ENCODE measurements at places on chromosomes 2 and 18.

DNA sequence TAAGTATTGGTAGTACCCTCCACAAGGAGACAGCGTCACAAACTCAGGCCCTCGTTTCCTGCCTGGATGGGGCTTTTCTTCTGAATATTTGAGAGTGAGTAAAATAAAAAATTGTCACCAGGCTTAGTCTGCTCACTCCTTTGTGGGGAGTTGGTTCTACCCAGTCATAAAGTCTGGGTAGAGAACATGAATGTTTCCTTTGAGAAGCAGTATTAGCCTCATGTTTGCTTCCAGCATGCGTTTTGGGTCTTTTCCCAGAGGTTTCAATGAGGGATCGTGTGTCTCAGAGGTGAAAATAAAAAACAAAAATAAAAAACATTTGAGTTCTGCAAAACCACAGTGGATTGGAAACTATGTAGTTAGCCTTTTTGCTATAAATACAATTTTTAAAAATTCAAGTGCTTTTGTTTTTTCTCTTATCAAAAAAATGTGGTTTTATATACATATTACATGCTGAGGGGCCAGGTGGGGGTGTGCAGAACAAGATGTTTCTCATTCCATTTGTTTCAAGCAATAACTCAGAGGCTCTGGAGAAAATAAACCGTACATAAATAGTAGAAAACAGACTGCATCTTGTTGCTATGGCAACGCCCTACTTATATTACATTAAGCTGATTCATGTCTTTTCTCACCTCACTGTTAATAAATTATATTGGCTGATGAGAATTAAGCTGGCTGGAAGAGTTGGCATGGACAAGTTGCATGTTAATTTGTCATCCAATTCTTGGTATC is 225.4 kb upstream of the FBXO11 start:
- no peak for DNase-seq

GRCh38 chr2:197293252-197294007 is 17.1 kb downstream of the ANKRD44 start:
- no peak for DNase-seq

DNA sequence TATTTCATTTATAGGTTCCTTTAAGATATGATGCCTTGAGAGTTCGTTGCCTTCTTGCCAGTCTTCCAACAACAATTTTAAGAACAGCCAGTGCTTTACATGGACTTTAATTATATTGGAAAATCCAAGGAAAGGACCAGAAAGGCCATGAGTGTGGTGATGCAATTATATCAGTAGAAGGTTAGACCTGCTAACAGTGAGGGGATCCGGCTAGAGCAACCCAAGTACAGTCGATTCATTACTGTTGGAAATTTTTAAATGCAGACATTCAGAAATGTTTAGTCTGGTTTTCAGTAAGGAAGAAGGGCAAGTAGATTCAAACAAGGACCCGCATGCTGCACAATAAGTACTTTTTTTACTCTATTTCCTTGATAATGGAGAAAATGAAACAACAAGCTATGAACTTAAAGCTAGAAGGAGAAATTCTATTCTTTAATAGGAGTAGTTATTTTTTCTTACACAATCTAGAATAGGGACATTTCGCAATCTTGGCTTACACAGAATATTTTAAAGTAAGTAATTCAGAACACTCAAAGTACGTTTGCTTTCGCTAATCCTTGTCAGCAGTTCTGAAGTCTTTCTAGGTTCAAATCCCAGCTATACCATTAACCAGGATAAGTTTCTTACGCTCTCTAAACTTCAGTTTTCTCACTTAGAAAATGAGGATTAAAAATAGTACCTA is 405.5 kb downstream of the MEIS1 start:
- no peak for DNase-seq

DNA sequence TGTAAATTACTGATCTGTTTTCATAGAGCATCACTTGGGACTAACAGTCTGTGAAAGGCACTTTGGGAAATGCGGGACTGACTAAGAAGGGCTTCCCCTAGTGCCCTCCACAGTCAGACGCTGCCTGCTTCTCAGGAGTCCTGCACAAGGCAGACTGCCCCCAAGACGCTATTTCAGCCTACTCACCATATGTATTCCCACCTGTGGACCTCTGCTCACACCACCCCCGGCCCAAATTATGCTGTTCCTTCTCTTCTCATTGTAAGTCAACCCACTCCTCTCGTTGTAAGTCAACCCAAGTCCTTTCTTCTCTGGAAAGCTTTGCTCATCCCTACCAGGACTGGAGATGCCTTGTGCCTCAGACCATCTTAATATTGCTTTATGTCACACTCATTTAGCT is 175.3 kb downstream of the GFPT1 start:
- no peak for DNase-seq

GRCh38 chr2:98830571-98831145 is 99.7 kb upstream of the MGAT4A start:
- DNase-seq: no peak

DNA sequence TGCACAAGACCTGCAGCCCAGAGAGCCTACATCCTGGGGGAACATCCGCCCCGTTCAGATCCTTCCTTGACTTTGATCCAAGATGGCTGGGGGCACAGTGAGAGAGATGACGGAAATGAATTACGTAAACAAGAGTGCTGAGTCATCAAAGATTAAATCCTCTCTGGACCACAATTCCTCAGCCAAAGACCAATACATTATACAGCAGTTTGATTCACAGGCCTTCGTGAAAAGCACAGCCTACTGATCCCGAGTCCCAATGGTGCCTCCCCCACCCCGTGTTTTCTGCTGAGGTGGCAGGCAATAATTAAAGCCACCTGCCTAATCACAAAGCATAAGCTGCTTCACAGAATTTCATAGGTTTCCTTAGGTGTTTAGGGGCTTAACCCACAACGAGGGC is 43.0 kb downstream of the MYO5B start:
- DNase-seq: no peak

DNA sequence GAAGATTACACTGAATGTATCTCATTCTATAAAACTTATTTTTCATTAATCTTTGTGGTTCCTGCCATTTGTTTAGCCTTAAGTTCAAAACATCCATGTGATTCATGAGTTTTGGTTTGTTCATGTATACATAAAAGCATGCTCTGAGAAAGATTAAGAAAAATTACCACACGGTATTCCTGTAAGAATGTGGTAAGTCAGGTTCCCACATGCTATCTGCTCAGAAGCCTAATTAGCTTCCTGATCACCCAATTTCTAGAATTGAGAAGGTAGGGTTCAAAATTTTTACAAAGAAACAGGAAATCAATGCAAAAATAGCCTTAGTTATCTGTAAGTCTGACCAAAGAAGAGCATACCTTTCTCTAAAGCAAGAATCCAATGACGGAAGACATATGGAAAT is 241.6 kb upstream of the VRK2 start:
- no peak for DNase-seq

GRCh38 chr2:50385349-50385748 is 646.6 kb downstream of the NRXN1 start:
- DNase-seq: no peak

DNA sequence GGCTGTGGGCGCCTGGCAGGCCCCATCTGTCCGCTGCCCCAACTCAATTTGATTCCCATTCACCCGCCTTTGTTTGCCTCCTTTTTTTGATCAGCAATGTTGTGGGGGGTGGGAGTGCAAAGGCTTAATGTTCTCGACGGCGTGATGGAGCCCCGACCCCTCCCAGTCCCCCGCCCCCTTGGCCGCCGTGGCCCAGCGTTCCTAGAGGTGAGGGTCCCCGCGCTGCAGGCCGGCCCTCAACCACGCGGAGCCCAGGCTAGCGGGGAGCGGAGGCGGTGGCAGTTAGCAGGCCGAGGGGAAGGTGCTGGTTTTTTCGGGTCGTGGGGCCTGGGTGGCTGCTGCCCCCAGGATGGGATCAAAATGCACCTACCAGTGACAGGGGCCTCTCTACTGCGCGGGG is 274.7 kb upstream of the SKOR2 start:
- no peak for DNase-seq

- no peak for DNase-seq
Observed at GRCh38 chr2:145228506-145228905, 708.6 kb upstream of the ZEB2 start.

- no peak for DNase-seq
Observed at GRCh38 chr18:48942086-48942485, 8.7 kb downstream of the SMAD7 start.

GRCh38 chr2:75199428-75200011 is at the start of gene TACR1:
Gene TACR1, minus strand, starts transcription at chr2:75199520. Its CDS starts 586 bp downstream, at chr2:75198934.
- no peak for DNase-seq

DNA sequence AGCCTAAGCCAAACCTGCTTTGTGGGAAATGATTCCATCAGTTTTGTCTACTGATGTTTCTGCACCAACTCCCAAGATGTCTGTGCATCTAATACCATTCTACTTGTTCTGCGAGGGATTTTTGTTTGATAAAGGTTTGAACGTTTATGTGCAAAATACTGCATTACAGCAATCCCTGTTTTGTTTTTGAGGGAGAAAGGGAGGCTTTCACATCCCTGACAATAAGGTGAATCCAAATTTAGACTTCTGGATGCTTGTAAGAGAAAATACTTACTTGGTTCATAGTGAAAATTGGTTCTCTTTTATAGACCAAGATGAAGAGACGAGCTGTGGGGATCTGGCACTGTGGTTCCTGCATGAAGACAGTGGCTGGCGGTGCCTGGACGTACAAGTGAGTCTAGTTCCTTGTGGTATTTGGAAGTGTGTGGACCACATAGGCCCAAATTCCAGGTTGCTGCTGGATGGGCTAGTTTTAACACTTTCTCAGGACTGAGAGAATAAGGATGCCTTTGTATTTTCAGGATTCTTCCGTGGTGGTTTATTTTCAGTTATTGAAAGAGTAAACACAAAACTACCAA is 1.1 kb downstream of the RPL37A start:
- no peak for DNase-seq

- DNase-seq: no peak
Observed at GRCh38 chr2:201559067-201559710, 84.1 kb downstream of the TMEM237 start.

DNA sequence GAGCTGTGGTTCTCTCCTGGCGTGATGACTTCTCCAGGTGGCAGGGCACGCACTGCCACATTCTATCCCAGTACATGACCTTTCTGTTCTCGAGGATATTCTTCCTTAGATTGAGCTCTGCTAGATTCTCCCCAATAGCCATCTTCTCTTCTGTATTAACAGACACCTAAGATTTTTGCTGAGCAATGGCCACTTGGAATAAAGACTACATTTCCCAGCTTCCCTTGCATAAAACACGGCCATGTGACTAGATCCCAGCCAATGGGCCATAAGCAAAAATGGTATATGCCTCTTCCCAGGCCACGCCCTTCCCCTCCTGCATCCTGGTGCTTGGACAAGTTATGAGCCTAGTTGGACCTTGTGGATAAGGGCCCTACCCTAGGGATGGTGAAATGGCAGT is 82.1 kb downstream of the EIF2AK3 start:
- DNase-seq: no peak

DNA sequence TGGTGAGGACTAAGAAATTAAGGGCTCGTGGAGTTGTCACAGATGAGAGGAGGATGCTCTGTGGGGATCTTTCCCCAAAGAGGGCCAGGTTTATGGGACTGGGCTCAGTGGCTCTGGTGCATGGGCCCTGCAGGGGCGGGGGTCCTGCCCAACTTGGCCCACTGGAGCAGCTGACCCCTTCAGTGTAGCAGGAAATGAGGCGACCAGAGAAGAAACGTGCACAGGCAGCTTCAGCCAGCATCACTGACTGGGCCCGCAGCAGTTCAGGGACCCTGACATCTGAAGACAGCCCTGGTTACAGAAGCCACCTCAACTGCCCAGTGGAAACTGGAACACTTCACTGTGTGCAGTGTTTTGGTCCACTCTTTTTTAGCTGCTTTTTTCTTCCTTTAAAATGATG is 72.8 kb downstream of the EMILIN2 start:
- no peak for DNase-seq

GRCh38 chr18:11482271-11482670 is 127.1 kb upstream of the SLC35G4 start:
- DNase-seq: no peak

DNA sequence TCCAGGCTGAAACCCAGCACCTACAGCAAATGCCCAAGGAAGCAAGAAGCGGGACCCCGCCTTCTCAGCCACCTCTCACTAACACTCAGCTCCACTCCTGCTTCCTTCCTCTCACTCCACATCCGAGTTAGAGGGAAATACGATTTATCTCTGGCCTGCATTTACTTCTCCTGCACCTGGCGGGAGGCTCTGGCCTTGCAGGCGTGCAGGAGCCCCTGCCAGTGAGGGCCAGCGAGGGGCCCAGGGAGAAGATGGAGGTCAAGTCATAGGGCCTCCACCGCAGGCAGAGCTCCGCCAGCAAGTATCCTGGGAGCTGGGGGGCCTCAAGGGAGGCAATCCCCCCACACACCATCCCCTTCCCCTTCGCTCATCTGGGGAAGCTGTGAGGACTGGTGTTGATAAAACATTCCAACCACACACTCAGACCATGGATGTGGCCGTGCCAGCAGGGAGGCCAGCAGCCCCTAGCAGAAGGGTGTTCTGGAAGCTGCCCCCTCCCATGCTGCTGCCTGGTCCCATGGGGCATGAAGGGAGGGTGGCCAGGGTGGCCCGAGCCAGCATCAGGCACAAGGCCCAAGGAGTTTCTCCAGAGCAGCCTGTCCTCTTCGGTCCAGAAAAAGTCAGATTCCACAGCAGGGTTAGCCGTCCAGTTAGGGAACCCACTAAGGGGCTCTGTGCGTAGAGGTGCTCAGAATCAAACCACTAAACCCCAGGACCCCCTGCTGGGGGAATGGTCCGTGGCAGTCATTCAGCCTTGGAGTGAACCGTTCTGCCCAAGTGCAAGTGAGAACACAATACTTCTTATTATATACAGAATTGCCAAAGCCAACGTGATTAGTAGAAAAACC is 91.2 kb downstream of the HDAC4 start:
- no peak for DNase-seq

- no peak for DNase-seq
Observed at GRCh38 chr18:21362831-21363230, 120.8 kb downstream of the GREB1L start.

DNA sequence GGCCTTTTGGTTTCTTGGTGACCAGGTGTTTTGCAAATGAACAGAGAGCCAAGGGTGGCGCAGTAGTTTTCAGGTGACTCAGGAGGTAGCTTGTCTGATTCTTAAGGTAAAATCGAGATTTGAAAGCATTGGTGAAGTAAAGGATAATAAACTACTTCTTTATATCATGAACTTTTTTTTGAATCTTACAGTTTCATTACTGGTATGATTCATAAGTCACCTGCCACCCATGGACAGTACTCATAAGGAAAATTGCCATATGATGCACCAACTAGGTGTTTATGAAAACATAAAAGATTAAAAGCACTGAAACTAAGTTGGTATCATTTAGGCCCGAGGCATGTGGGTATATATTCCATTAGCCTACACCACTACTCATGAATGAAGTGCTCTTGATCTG is 84.1 kb upstream of the MGAT5 start:
- DNase-seq: no peak

DNA sequence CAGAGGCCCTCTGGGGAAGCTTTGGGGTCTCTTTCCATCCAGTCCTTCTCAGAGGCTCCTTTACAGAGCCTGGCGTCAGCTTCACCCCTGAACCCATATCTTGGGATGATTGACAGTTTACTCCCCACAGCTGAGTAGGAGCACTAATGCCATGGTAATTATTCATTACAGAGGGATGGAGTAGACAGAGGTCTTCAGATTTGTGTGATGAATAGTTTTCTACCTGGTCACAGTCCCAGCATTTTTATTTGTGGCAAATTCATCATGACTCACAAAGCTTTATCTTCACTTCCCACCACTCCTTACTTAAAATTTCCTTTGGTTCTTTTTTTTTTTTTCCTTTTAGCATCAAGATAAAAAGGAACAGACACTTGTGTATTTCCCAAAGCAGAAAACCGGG is 104.2 kb downstream of the CCDC85A start:
- DNase-seq: no peak

GRCh38 chr2:43074052-43074451 is 152.4 kb downstream of the ZFP36L2 start:
- no peak for DNase-seq

- DNase-seq: no peak
Observed at GRCh38 chr18:48740851-48741485, 202.1 kb downstream of the CTIF start.
